ENCODE measurements at places on chromosomes 6 and 20.

- no peak for DNase-seq
Observed at GRCh38 chr20:57693670-57694329, 16.0 kb downstream of the PMEPA1 start.

DNA sequence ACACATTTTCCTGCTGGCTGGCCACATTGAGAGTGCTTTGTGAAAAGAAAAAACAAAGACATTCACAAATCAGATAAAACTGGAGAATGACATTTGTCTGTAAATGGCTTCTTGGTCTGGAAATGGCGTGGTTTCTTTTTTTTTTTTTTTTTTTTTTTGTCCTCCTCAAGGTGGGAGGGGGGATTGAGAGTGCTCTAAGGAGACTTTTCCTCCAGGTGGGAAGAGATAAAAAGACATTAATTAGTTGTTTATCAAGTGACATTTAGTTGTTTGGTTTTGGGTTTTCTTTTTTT lies 40.4 kb downstream of the GNAS start:
- no peak for DNase-seq

- no peak for DNase-seq
Observed at GRCh38 chr20:48751871-48752270, 75.9 kb downstream of the PREX1 start.

DNA sequence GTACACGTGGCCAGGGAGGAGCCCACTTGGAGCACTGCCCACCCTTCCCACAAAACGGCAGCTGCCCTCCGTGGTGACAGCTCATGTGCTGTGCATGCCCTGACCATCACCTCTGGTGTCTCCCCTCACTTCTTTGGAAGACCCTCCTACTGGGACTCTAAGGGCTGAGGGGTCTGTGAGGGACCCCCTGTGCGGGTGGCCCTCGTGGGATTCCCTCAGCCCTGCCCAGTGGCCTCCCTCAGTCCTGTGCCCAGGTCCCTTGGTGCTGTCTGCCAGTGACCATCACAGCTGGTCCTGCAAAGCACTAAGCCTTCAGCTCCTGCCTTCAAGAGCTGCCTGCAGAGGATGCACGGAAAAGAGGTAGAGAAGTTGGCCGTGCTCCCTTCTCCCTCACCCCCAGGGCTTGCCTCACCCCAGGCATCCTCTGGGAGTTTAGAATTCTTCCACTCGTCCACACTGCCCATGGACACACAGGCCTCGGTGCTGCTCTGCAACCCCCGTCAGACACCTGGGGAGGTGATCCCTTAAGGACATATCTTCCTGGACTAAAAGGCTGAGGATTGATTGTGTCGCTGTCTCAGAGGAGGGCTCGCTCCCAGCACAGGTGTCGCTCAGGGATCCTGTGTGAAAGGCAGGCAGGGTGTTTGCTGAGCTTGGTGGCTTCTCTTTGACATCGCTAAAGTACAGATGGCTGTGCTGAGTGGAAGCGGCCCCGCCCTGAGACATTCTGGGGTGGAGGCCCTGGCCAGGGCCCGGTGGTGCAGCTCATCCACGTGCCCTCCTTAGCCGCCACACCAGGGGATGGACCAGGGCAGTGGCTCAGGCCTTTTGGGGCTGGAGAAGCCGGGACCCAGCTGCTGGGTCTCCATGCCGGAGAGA lies 119.5 kb upstream of the FRMD1 start:
- no peak for DNase-seq

DNA sequence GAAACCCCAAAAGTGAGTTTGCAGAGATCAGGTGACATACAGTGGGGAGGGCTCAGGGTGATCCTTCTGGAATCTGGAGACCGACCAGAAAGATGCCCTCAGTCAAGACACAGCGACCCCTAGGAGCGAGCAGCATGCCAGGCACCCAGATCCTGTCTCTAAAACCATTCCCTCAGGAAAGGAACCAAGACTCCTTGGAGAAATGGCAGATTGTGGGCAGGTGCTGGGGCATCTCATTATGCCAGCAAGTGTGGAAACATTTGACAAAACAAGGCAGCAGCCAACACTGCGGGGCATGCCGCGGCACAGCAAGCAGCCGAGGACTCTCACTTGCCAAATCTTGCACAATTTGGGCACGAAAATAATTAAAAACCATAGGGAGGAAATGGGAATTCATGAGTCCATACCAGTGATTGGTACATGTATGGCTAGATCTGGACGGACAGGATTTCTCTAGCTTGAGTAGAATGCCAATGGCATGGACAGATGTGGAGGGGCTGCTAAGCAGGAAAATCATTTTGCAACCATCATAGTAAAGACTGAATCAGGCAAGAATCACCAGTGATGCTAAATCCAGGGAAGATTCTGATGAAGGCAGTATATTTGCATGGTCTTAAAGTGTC lies 76.9 kb downstream of the GINS1 start:
- no peak for DNase-seq

DNA sequence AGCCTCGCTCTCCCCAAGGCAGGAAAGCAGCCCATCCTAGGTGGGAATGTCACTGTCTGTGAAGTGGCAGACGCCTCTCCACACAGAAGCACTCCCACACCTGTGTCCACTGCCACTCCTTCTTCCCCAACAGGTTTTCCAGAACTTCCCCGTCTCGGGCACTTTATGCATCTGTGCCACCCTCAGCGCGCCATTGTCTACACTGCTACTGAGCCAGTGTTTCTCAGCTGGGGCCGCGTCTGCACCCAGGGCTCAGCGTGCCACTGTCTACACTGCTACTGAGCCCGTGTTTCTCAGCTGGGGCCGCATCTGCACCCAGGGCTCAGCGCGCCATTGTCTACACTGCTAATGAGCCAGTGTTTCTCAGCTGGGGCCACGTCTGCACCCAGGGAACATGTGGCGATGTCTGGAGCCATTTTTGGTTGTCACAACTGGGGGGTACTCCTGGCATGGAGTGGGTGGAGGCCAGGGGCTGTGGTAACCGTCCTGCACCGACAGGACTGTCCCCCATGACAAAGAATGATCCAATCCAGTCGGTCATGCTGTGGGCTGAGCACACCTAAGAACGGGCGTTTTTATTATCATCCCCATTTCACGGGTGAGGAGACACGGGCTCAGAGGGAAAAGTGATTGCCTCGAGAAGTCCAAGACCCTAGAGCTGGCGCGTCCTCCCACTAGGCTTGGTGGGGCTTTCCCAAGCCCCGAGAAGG lies 41.7 kb upstream of the ZBP1 start:
- DNase-seq: no peak

DNA sequence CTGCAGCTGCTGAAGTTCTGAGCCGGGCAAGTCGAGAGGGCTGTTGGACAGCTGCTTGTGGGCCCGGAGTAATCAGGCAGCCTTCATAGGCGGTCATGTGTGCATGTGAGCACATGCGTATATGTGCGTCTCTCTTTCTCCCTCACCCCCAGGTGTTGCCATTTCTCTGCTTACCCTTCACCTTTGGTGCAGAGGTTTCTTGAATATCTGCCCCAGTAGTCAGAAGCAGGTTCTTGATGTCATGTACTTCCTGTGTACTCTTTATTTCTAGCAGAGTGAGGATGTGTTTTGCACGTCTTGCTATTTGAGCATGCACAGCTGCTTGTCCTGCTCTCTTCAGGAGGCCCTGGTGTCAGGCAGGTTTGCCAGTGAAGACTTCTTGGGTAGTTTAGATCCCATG lies 21.2 kb upstream of the MAPK13 start:
- no peak for DNase-seq

DNA sequence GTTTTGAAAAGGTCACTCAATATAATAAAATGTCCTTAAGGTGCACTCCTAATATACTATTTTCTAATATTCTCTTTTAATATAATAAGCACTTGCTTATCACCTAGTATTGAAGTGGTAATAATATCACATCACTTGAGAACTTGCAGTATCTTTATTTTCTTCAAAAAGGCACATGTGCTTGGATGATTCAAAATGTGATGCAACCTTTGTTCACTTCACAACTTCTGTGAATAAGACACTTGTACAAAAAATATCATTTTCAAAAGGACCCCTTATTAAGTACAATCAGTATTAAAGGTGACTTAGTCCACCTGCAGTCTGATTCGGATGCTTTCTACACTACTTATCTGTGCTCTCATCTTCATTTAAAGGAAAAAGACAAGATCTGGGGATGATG lies 3.4 kb downstream of the PRELID3B start:
- no peak for DNase-seq

GRCh38 chr6:1481286-1481685 lies 91.9 kb downstream of the FOXF2 start:
- no peak for DNase-seq

- DNase-seq: no peak
Observed at GRCh38 chr20:63310265-63310991, 17.4 kb downstream of the COL20A1 start.

DNA sequence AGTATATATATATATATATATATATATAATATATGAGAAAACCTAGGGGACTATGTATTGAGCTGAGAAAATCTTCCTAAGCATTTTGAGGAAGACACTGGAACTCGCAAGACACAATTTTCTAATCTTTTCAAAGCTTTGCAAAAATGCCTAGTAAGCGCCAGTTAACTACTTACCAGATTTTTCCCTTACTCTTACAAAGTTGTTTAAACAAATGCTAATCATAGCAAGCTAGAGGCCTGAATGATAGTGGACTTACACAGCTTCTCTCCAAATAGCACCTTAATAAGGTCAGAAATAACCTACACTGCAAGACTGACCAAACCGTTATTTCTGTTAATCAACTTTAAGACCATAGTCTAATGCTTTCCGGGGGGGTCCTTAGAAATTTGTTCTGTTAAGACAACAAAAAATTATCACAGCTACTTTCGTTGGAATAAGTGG lies 56.1 kb upstream of the HFE start:
- no peak for DNase-seq

- no peak for DNase-seq
Observed at GRCh38 chr6:164150232-164150631, 735.7 kb downstream of the QKI start.

- no peak for DNase-seq
Observed at GRCh38 chr6:99588618-99589289, 17.9 kb upstream of the PRDM13 start.

DNA sequence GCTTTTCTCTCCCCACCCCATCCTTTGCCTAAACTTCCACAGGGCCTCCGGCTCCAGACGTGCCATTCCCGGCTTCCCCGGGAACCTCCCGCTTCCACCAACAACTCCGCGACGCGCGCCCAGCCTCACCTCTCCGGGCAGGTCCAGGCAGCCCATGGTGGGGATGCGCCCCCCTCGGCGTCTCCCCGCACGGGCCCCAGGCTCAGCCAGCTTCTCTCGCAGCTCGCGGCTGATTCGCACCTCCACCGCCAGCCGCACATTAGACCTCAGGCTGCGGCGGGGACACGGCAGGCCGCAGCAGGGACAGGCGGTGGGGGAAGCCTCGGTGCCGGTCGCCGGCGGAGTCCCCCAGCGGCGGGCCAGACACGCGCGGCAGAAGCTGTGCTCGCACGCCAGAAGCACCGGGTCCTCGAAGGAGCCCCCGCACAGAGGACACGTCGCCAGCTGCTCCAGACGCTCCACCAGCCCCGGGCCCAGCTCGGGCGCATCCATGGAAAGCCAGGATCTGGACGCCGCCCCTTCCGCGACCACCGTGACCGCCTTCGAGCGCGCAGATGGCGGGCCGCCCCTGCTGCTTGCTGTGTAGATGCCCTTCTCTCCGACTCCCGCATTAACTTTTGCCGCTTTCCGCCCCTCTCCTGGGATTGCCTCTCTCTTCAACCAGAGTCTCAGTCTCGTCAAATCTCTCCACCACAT lies at the start of gene RNF39:
Gene RNF39, minus strand, starts transcription at position 676 of the 696 bp plus-strand sequence. Its CDS starts 184 bp downstream, at position 492.
- DNase-seq: no peak

GRCh38 chr6:45428727-45429126 lies 51.0 kb upstream of the SUPT3H start:
- no peak for DNase-seq

GRCh38 chr6:168226902-168227318 lies 92.7 kb downstream of the DACT2 start:
- no peak for DNase-seq

DNA sequence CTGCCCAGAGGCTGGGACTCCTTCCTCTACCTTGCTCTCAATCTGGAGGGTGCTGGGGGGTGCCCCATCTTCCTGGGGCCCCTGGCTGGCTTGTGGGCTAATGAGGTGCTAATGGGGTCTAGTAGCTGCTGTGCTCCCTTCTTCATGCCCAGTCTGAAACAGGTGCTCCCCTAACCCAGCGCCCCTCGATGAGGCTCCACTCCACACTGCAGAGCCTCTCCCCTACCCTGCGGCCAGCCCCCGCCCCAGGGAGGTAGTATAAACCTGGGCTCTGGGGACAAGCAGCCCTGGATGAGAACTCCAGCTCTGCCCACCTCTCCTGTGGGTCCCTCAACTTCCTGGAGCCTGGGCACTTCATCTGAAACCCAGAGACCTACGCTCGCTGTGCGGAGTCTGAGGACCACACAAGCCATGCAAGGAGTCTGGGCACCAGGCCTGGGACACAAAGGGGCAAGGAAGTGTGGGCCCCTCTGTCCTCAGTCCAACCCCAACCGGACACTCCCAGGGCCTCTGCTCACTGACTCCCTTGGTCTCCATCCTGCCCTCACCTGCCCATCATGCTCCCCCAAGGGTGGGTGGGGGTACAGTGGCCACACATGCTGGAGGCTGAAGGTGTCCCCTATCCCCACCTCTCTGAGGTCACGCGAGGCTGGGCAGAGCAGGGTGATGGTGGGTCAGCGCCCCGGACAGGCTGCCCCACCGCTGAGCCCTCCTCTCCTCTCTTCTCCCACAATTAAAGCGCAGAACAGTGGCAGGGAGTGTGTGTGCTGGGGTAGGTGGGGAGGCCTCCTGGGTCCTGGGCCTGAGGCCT lies 6.1 kb downstream of the RPL10A start:
- DNase-seq: no peak

DNA sequence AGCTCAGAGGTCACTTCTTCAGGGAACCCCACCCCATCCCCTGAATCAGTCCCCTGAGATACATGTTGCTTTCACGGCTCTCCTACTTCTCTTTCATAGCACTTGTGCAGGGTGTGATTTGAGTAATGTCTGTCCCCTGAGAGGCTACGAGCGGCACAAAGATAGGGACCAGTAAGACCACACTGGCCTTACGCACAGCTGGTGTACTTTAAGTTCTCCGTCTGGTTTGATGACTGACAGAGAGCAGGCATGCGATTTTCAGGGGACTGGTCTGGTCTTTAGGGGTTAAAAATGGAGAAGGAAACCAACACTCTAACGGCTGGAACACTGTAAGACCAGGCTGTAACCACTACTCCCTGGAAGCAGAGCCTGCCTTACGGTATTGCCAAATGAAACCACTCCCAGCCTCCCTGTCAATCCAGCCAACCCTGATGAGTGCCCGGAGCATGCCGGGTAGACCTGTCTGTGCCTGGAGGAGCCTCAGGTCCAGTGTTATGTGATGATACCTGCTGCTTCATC lies 47.1 kb downstream of the ELMO2 start:
- DNase-seq: no peak

DNA sequence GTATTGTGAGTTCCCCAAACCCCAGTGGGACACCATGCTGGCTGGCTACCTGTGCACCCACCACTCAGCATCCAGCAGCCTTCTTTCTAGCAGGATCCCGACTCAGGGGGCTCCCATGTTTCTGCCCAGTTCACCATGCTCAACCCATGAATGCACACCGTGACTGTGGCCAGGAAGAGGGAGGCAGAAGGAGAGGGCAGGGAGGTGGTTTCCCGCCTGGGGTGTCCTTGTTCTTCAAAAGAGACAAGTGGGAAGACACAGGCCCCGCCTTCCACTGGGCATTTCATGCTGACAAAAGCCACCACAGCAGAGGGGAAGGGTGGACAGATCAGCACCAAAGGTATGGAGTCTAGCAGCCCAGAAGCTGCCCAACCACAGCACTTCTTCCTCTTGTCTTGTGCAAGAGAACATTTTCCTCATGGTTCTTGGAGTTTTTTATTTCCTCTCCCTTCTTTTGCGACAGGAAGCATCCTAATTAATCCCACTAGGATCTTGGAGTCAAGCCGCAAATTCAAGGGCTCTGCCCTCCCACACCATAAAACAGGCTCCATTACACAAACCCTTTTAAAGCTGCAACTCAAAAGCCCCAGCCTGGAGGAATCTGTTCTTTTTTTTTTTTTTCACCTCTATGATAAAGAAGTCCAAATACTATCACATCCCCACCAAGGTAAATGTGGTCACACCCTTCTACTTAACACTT lies 13.5 kb upstream of the ANKRD60 start:
- no peak for DNase-seq
